Activated CD4-positive, alpha-beta T cell treated with anti-CD3 and anti-CD28 coated beads for 48 hours (primary cell): ENCODE measurements at places on chromosomes 5 and 9.

GRCh38 chr5:118293378-118293777 is 695.0 kb downstream of the DTWD2 start:
- DNase-seq, result no peak

DNA sequence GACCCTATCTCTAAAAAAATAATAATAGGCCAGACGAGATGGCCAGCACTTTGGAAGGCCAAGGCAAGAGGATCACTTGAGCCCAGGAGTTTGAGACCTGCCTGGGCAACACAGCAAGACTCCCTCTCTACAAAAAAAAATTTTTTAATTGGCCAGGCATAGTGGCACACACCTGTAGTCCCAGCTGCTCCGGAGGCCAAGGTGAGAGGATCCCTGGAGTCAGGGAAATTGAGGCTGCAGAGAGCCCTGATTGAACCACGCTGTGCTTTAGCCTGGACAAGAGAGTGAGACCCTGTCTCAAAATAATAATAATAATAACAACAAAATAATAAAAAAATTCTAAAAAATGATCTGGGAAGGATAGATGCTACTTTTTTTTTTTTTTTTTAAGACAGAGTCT is 1.1 kb upstream of the DYNC2I2 start:
- no peak for DNase-seq

DNA sequence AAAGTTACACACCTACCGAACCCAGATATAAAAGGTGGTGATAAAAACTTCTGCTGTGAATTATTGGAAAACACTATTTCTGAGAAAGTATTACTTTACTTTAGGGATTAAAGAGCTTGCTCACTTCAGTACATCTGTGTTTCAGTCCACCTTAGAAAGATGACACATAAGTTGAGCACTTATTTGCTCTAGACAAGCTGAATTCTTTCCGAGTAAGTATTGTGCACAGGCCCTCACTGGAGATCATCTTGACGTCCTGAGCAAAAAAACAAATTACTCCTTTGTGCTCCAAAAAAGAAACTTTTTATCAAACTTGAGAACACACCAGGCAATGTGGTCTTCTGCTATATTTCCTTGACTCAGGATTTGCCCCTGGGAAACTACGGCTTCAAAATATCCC is 231.0 kb upstream of the GRAMD2B start:
- DNase-seq, result no peak

DNA sequence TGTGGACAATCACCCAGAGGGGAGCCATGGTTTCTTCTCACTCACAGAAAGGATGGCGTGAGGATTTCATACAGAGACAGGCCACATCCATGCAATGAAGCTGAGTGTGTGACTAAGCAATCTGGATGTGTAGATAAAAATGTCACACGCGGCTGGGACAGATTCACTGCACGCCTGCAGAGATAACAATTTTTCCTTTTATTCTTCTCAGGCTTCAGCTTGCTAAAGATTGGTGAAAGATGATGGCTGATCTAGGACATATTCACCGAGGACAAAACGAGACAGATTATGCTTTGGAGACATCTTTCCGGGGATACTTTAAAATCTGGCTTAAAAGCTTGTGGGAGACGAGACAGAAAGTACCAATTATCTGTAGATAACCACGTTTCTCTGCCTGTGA is 313.9 kb upstream of the TRPC7 start:
- DNase-seq, result no peak

- DNase-seq, result no peak
Measured at GRCh38 chr9:120343416-120343815, 236.6 kb downstream of the CDK5RAP2 start.

DNA sequence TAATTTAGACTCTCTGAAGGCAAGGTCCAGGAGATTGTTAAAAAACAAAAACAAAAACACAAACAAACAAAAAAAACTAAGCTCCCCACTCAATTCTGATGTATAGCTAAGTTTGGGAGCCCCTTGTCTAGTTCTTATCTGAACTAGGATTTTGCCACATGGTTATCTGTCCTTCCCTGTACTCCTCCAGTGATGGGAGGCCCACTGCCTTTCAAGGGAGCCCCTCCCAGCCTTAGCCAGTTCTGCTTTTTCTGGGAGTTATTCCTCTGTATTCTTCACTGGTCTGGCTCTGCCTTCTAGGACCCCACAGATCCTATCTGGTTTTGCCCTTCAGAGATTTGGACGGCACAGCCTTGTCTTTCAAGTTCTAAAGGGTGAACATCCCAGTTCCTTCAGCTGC is 2.1 kb upstream of the ALDH1B1 start:
- no peak for DNase-seq

GRCh38 chr5:157108976-157109375 is at the start of gene HAVCR2:
HAVCR2 (minus strand) TSS chr5:157109044; CDS start chr5:157108983, 61 bp downstream.
- DNase-seq, result peak; percentile 68

GRCh38 chr9:21634951-21635350 is 152.8 kb upstream of the IFNE start:
- no peak for DNase-seq

DNA sequence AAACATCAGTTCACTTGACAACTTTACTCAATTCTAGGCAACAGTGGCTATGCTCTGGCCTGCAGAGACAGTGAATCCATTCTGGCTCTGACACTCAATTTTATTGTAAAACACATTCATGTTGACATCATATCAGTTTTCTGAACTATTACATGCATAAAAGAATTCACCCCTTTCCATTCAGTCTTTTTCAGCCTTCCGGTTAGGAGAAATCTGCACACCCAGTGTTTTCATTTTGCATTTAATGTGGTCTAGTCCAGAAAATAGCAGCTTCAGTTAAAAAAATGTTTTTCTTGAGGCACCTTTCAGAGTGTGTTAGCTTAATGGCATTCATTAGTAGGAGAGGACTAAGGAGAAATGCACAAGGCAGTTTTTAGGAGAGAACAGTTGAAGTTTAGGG is 95.1 kb downstream of the PBX3 start:
- no peak for DNase-seq

DNA sequence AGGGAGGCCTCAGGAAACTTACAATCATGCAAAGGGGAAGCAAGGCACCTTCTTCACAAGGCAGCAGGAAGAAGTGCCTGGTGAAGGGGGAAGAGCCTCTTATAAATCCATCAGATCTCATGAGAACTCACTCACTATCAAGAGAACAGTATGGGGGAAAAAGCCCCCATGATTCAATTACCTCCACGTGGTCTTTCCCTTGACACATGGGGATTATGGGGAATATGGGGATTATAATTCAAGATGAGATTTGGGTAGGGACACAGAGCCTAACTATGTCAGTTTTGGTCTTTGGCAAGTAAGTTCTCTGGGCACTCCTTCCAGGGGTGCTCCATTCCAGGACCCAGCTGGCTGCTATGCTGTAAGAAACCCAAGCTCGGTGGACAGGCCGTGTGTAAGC is 275.3 kb upstream of the TUT7 start:
- DNase-seq, result no peak

- no peak for DNase-seq
Measured at GRCh38 chr9:84703793-84704192, 34.3 kb downstream of the NTRK2 start.

DNA sequence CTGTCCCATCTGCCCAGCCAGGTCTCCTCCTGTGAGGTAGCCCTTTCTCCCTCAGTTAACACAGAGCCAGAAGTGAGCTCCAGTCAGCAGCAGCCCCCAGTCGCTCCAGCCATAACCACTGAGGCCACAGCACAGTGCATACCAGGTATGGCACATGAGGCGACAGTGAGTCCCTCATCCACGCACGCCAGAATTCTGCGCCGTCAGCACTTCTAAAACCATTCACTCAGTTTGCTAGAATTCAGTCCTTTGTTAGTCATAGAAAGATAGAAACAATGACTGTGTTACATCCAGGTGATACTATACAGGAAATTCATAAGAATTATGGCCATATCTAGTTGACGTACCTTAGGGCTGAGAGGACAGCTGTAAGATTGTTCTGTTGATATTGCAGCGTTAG is 88.5 kb downstream of the KIAA1958 start:
- no peak for DNase-seq

DNA sequence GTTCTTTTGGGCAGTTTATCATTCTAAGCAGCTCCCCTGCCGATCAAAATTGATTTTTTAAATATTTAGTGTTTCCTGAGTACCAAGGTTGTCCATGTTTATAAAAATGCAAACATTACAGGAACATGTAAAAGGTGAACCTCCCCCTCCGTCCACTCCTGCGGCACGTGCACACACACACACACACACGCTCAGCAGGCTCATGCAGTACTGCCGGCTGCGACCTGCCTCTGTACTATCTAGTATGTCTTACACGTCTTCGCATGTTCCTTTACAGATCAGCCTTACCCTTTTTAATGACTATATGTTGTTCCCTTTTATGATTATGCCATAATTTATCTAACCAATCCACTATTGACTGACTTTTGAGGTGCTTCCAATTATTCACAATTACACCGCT is 121.8 kb upstream of the LMX1B start:
- DNase-seq, result no peak

DNA sequence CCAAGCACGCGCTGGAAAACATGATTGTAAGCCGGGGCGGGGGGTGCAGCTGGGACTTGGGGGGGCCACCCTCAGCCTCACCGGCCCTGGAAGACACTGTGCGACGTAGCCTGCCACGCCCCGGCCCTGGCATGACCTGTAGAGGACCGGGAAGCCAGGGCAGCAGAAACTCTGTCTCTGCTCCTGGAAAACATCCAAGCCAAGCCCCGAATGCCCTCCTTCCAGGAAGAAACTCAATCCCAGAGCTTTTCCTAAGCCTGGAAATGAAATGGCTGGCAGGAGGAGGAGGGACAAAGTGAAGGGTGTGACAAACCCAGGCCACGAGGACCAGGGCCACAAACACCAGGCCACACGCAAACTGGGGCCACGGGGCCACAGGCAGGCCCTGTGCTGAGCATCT is 55.4 kb downstream of the KCNT1 start:
- DNase-seq, result no peak

- no peak for DNase-seq
Measured at GRCh38 chr5:122707796-122708195, 67.1 kb upstream of the SNX2 start.

GRCh38 chr5:97224112-97224750 is 41.2 kb upstream of the RIOK2 start:
- DNase-seq, result no peak

DNA sequence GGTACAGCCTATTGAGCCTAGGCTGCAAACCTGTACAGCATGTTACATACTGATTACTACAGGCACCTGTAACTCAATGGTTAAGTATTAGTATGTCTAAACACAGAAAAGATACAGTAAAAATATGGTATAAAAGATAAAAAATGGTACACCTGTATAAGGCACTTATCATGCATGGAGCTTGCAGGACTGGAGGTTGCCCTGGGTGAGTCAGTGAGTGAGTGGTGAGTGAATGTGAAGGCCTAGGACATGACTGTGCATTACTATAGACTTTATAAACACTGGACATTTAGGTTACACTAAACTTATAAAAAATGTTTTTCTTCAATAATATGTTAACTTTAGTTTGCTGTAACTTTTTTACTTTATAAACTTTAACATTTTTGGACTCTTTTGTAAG is 171.3 kb downstream of the SLC28A3 start:
- DNase-seq, result no peak

GRCh38 chr9:76743931-76744330 is 20.3 kb upstream of the PCA3 start:
- no peak for DNase-seq

GRCh38 chr5:654071-654778 is 38.9 kb downstream of the TPPP start:
- DNase-seq, result no peak

DNA sequence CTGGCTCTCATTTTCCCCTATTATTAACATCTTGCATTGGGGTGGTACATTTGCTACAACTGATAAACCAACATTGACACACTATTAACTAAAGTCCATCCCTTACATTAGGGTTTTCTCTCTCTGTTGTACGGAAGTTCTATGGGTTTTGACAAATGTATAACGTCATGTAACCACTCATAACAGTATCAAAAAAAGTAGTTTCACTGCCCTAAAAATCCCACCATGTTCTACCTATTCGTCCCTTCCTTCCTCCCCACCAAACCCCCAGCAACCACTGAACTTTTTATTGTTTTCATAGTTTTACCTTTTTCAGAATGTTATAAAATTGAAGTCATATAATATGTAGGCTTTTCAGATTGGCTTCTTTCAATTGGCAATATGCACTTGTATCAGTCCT is 40.1 kb downstream of the MLLT3 start:
- DNase-seq, result no peak

GRCh38 chr5:156330141-156330870 is 3.3 kb downstream of the SGCD start:
- DNase-seq, result no peak

GRCh38 chr9:35609001-35609819 is 4.1 kb downstream of the TESK1 start:
- no peak for DNase-seq

- no peak for DNase-seq
Measured at GRCh38 chr9:18766989-18767550, 265.9 kb downstream of the SAXO1 start.

DNA sequence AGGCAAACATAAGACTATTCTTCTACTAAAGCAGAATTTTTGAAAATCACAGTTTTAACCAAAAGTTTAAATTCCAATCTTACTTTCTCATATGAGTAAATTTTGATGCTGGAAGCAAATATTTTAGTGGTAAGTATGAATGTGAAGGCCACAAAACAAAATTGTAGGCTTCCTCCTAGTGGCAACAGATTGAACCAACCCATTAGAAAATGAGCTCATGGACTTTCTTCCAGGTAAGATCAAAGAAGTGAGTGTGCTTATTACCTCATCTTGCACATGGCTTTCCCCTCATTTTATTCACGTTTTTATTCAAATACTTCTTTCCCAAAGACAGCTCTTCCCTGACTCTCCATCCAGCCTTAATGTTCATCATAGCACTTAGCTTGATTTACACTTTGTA is 16.5 kb upstream of the RLN2 start:
- no peak for DNase-seq

GRCh38 chr9:128098297-128099230 is 29.0 kb downstream of the PTGES2 start:
- DNase-seq, result peak; percentile 83

GRCh38 chr5:124461157-124461556 is 285.3 kb downstream of the ZNF608 start:
- no peak for DNase-seq

DNA sequence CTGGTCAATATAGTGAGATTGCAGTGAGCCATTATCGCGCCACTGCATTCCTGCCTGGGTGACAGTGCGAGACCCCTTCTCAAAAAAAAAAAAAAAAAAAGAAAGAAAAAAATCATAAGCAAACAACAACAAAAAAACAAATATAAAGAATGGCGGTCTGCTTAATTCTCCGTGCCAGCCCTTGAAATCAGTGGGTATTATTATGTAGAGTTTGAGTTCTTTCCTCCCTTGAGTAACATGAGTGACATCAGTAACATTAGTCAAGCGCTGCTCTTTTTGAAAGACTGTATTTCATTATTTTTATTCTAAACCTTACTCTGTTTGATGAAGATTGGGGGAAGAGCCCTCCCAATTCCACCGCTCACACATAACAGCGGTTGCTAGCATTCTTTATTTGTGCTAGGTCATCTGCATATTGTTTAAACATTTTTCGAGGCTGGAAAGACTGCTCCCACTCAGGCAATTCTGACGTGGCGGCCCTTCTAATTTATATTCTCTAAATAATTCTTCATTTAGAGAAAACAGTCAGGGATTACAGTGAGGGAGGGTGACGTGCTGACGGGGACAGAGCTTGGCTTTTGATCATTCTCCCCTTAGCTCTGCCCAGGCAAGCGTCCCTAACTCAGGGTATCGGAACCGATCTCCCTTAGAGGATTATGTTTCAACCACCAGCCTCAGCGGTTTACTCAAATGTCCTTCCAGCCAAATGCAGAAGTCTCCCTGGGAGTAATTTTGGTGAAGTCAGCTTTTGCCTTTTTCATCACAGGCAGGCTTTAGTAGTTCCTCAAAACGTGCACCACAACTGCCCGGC is 860 bp upstream of the MARCHF6 start:
- DNase-seq, result peak; percentile 60

GRCh38 chr9:116337015-116337414 is 183.4 kb downstream of the PAPPA start:
- no peak for DNase-seq
